ELR (cell line): ENCODE measurements at places on chromosomes 12 and 14.

GRCh38 chr12:16610001-16610585 lies 4.1 kb upstream of the LMO3 start:
- no peak for DNase-seq

DNA sequence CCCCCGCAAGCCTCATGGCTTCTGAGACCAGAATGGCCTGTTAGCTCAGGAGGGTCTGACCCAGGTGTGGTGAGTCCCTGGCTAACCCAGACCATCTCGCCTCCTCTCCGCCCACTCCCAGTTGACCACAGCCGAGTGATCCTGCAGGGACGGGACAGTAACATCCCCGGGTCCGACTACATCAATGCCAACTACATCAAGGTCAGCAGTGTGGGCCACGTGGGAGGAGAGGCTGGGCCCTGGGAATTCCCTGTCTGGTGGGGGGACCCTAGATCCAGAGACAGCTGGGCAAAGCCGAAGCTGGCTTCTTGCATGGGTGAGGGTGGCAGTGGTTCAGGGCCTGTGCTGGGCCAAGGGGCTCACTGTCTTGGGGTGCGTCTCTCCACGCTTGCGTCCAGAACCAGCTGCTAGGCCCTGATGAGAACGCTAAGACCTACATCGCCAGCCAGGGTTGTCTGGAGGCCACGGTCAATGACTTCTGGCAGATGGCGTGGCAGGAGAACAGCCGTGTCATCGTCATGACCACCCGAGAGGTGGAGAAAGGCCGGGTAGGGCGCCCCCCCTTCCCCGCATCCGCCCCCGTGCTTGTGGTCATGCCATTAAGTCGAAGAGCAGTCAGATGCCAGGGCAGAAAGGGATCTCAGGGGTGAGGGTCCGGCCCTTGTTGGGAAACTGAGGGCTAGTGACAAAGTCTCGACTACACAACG lies 5.0 kb downstream of the PTPN6 start:
- DNase-seq, result no peak

- DNase-seq, result no peak
These were observed 27.4 kb downstream of the NOS1 start for GRCh38 chr12:117334051-117334450.

GRCh38 chr14:44414646-44415045 lies 92.4 kb downstream of the FSCB start:
- no peak for DNase-seq

DNA sequence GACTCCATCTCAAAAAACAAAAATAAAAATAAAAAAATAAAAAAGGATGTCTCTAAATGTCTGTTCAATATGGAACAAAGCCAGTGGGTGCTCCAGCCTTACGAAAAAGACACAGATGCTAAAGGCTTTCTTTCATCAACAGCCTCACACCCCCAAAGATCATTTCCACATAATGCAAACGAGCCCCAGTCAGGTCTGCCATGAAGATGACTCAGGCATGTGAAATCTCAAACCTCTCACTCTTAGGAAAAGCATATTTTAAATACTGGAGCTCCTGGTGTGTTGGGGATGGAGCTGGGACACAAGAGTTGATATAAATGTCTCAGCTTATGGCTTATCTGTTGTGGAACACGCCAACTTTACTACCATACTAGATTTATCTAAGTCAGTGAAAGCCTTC lies 49.9 kb upstream of the PLXNC1 start:
- DNase-seq, result peak; percentile 82

DNA sequence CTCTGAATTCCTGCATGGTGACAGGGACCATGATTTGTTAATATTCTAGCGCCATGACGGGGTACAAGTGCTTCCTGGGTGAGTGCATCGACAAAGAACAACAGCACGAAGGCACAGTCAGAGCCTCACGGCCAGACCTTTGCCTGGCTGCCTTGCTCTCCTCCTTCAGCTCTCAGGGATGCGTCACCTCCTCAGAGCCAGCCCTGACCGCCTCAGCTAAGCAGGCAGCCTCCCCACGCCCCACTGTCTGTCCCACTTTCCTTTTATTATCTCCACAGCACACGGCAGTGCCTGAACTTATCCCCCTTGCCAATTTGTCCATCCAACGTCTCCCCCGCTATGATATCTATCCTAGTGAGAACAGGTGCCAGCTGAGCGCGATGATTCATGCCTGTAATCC lies 16.5 kb upstream of the FZD10 start:
- no peak for DNase-seq

GRCh38 chr14:56144176-56144575 lies 26.0 kb downstream of the PELI2 start:
- DNase-seq, result no peak

- no peak for DNase-seq
These were observed 54.2 kb downstream of the C12orf42 start for GRCh38 chr12:103441437-103442181.

- DNase-seq, result no peak
These were observed 368.6 kb downstream of the DAD1 start for GRCh38 chr14:22220427-22220826.

GRCh38 chr14:50230701-50231474 lies 490 bp downstream of the SOS2 start:
- peak; percentile 64 for DNase-seq

DNA sequence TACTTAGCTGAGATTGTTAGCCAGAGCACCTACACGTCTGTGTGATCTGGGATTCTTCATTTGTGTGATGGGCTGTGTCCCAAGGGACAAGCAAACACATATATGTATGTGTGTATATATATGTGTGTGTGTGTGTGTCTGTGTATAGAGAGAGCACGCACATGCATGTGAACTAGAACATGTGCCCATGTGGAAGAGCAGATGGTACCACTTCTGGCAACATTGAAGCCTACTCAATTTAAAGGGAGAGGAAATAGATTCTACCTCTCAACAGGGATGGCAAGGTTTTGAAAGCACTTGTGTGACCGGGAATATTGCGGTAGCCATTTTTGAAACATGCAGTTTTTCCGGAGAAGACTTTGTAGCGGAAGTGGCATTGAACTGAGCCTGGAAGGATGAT lies 1.4 kb downstream of the TOMM20L start:
- DNase-seq, result no peak
